ENCODE measurements at places on chromosomes 4 and X.

- no peak for DNase-seq
These were observed 349.1 kb downstream of the ANK2 start for GRCh38 chr4:113398441-113399143.

GRCh38 chrX:50088645-50089044 lies 112.2 kb downstream of the AKAP4 start:
- no peak for DNase-seq

DNA sequence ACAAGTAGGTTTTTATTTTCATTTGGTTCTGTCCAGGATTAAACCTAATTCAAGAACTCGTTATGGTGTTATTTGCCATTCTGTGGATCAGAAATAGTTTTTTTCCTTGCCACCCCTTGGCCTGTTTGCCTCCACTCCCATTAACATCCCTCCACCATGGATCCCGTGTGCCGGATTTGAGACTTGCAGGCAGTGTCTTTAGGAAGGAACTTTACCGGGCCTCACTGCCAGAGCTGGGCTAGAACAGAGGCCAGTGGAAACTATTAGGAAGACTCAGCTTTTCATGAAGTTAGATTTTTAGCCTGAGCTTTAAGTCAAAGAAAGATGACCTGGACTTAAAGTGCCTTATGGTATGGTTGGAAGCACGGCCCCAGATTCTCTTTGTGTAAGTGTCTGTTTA lies 2.4 kb downstream of the KLHL2 start:
- DNase-seq, result no peak

GRCh38 chrX:124240422-124240821 lies 92.0 kb upstream of the TEX13D start:
- DNase-seq, result no peak

- no peak for DNase-seq
These were observed 3.7 kb upstream of the FAT1 start for GRCh38 chr4:186727169-186727976.

GRCh38 chrX:68761086-68761485 lies 67.7 kb upstream of the EFNB1 start:
- DNase-seq, result no peak
